ENCODE measurements at places on chromosomes 5 and 9.

DNA sequence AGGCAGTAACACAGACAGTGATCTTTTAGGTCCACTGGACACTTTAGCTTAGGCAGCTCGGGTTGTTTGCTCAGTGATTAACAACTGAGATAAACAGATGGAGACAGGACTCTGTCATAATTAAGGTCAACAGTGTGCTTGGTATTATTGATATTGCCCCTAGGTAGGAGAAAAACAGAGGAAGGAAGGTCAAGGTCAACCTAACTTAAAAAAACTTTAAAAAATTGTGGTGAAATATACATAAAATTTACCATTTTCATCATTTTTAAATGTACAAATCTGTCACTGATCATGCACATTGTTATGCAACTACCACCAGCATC is 2.1 kb upstream of the HSPA4 start:
- no peak for DNase-seq

DNA sequence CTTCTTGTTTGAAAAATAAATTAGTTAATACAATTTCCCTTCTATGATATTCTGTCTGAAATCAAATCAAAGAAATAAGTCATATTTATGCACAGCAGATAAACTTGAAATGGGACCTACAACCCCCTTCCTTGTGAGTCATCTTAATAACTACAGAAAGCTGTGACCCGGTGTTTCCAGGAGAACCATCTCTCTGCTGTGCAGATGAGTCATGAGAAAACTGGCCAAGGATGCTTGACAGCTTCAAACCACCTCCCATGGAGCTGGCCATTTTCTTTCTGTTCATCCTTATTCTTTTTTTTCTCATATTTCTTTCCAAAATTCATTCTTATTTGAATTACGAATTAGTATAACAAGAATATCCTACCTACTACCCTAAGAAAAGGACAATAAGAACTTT is 43.4 kb upstream of the NR4A3 start:
- peak; percentile 89 for DNase-seq

GRCh38 chr9:129863059-129863690 is 27.9 kb downstream of the USP20 start:
- peak; percentile 87 for DNase-seq

GRCh38 chr5:148913985-148914431 is 87.6 kb downstream of the ADRB2 start:
- peak; percentile 97 for DNase-seq

- no peak for DNase-seq
Measured at GRCh38 chr5:169146158-169146557, 154.8 kb downstream of the SLIT3 start.

- no peak for DNase-seq
Measured at GRCh38 chr5:66617991-66618768, 22.0 kb downstream of the MAST4 start.

Measured in fibroblast of skin of right quadriceps (primary cell).